ENCODE measurements at places on chromosomes 12 and 14.

- no peak for DNase-seq
Measured at GRCh38 chr12:77741974-77742517, 88.6 kb upstream of the NAV3 start.

DNA sequence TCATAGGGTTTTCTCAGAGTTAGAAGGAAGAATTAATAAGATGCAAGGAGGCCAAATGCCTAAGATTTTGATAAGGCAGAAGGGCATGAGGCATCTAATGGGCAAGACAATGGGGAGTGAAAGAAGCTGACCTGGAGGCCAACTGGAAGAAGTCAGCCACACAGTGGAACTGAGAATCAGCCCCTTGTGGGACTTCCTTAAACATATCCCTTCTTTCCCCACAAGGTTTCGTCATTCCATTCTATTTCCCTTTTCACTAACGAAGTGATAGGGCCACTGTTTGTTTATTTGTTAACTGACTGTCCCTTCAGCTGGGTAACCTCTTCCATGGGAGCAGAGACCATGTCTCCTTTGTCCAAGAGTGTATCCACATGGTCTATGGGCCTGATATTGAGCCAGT, 86.2 kb downstream of the HELB start:
- DNase-seq, result no peak

DNA sequence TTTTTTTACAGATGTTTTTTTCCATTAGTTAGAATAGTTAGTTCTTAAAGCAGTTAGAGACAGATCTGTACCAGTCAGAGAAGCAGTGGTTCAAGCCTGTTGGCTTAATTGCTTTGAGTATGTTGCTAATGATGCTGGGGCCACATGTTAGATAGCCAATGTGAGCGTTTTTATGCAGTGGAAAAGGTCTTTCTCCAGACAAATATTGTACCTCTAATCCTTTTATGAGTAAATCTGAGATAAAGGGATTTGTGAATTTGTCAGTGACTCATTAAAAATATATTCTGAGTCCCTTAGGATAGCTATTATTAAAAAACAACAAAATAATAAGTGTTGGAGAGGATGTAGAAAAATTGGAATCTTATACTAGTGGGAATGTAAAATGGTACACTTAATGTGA, 154.2 kb downstream of the MSRB3 start:
- no peak for DNase-seq

DNA sequence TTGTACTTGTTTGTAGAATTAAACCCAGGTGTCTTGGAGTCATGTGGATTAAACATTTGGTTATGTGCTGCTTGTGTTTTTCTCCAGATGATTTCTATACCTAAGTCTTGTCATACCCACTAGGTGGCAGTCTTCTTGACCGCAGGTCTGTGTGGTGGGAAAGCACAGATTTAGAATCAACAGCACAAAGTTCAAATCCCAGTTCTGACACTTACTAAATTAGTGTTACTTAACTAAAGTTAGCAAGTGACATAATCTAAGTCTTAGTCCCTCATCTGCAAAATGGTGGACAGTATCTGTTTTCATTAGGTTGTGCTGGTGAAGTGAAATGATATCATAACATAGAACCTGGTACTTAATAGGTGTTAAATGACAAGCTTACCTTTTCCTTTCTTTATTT, 151.0 kb upstream of the ARHGAP5 start:
- no peak for DNase-seq

- DNase-seq, result no peak
Measured at GRCh38 chr14:21103411-21103709, 2.5 kb downstream of the TMEM253 start.

GRCh38 chr12:69732088-69732487, 6.6 kb upstream of the RAB3IP start:
- DNase-seq, result no peak

GRCh38 chr14:85912141-85912540, 382.2 kb downstream of the FLRT2 start:
- no peak for DNase-seq

DNA sequence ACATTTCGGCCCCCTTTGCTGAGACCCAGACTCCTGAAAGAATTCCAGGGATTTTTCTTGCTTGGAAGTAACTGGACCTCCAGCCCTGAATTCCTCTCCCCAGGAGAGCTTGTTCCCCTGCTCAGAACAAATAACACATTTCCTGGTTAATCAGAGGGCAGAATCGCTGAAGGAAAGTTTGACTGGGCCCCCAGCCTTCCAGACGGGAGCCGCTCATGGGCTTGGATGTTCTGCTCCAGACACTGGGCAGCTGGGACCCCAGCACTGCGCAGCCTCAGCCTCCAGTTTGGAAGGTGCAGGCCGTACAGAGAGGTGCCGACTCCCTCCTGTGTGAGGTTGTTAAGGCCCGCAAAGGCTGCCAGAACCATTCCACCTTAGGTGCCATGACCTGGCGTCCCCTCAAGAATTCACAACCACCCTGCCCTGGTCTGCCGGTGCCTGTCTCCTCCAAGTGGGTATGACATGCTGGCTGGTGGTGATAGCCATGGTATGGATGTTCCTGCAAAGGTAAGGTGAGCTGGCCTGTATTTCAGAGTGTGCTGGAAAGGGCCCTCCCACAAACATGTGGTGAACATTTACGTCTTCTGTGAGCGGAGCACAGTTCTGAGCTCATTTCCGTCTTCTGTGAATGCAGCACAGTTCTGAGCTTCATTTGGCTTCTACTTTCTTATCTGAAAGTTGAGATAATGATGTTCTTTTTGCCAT, 5.1 kb upstream of the LTBP2 start:
- DNase-seq, result no peak

GRCh38 chr14:56394826-56395530, 184.6 kb upstream of the TMEM260 start:
- DNase-seq, result no peak

- no peak for DNase-seq
Measured at GRCh38 chr14:95948558-95948981, 71.9 kb downstream of the TUNAR start.

- DNase-seq, result no peak
Measured at GRCh38 chr12:32159925-32160324, 53.3 kb downstream of the BICD1 start.

DNA sequence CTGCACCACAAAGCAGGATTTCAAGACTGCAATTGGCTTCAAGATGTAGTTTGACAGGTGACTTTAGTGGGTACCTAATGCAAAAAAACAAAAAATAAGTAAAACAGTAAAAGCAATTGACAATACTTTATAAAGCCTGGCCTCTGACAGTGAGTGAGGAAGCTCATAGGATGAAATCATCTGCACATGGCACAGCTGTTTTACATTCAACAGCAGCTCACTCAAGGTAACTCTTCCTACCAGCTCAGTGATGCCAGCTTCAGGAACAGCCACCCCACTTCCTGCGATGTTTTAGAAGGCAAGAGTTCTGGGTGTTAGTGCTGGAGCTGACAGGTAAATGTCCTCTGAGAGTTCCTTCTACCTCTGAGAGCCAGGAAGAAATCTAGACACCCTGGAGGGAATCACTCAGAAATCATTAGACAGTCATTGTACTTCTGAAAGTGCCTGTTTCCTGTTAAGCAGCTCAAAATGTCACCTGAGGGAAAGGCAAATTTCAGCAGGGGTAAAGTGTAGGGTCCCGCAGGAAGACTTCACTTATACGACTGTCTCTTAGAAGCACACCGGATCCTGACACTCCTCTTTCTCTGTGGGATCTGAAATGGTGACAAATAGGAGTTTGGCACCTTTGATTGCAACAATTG, 99.9 kb downstream of the FOXN3 start:
- DNase-seq, result no peak

DNA sequence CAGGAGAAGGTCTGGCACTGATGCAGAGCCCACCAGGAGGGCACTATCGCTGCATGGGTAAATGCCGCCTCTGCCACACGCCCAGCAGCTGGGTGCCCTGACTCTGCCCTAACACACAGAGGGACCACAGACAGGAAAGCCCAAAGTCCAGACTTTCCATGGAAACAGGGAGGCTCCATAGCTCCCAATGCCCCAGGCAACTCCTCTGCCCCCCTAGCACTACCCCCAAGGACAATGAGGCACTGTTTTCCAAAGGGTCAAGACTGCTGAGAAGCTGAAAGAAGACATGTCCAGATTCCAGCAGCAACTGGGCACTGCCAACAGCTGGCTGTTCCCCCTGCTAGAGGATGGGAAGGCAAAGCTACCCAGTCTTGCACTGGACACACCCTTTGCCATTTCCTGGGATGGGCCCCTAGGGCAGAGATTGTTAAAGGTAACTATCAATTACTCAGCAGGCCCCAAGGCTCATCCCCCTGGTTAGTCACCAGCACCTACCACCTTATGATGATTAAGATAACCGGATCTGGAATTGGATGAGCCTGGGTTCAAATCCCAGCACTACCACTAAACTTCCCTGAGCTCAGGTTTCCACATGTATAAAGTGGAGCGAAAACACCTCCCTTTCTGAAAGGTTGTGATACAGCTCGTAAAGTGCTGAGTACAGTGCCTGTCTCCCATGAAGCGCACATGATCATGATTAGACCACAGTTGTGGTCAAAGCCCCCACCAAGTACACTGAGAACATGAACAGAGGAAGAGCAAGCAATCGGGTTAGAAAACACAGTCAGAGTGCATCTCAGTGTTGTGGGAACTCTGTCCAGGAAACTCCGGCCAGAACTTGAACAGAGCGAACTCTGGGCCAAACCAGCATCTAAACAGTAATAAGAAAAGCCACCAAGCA, 3.3 kb downstream of the PXN start:
- no peak for DNase-seq

DNA sequence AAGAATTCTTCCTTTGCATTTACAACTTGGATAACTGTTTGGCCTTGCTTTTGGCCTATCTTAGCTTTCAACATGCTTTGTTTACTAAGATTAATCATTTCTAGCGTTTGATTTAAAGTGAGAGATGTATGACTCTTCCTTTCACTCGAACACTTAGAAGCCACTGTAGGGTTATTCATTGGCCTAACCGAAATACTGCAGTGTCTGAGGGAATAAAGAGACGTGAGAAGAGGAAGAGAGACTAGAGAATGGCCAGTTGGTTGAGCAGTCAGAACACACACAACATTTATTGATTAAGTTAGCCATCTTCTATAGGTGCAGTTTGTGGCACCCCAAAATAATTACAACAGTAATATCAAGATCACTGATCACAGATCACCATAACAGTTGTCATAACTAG, 62.3 kb upstream of the CCDC175 start:
- no peak for DNase-seq

- no peak for DNase-seq
Measured at GRCh38 chr12:89348894-89349699, 3.2 kb downstream of the DUSP6 start.

DNA sequence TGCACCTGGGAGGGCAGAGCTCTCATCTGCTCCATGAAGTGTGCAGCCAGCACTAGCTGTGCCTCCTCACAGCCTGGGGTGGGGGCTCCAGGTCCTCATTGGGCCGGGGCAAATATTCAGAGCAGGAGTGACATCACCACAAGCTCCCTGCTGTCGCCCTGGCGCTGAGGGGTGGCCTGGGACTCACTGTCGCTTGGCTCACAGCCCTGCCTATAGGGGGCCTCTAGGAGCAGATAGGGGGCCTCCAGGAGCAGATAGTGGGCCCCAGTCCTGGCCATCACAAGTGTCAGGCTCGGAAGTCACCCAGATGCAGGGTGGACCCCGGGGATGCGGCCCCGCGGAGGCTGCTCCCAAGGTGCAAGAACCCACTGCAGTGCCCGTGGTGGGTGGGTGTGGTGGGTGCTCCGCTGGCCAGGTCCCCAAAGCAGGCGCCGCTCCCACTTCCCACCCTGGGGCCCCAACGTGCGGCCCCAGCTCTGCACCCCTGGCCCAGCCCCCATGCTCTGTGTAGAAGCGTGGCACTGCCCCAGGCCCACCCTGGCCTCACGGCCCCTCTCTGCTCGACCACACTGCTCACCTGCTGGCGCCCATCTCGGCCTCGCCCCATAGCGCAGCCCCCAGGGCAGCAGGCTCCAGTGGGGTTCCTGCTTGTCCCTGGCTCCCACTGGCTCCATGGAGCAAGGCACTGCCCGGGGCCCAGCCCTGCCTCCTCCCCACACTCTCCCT, 18.0 kb downstream of the SYNJ2BP start:
- DNase-seq, result no peak

DNA sequence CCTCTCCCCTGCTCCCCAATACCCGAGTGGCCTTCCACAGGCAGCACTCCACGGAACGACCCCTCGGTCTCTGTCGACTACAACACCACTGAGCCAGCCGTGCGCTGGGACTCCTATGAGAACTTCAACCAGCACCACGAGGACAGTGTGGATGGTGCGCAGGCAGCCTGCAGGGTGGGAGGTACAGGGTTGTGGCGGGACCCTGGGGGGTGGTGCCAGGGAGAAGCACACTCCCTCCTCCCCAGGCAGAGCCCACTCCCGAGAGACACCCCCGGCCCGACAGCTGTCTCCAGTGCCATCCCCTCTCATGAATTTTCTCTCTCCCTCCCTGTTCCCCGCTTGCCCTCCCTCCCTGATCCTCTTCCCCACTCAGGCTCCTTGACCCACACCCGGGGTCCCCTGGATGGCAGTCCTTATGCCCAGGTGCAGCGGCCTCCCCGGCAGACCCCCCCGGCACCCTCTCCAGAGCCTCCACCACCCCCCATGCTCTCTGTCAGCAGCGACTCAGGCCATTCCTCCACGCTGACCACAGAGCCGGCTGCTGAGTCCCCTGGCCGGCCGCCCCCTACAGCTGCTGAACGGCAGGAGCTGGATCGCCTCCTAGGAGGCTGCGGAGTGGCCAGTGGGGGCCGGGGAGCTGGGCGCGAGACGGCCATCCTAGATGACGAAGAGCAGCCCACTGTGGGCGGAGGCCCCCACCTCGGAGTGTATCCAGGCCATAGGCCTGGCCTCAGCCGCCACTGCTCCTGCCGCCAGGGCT, 9.0 kb downstream of the TNS2 start:
- no peak for DNase-seq

DNA sequence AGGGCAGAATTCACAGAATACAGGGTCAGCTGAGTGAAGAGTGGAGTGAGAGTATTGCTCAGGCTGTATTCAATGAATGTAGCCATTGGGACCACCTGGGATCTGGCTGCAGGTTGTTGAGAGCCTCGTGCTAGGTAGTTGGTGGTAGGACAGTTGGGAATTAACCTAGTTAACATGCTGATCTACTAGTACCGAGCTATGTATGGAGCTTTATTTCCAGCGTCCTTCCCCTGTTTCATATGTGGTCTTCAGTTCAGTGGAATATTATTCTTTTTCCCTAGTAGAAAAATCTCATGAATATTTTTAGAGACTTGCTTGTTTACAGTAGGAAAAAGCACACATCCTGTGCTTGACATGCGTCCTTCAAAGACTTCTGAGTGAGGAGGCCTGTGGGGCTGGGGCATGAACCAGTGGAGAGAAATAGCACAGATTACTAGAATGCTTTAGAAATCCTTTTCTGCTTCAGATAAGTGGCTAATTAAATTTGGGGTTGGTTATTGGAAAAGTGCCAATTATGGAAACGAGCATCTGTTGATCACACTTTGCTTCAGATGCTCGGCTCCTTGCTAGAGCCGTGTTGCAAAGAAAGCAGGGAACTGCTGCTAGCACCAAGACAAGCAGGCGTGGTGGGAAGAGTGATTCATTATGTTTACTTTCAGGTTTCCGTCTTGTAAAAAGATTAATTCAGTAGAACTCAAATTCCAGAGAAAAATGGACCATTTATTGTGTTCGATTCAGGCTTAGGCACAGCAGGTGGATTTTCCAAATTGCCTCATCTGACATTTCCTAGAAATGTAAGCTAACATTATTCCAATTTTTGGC, 53.6 kb downstream of the ARF6 start:
- peak; percentile 22 for DNase-seq

GRCh38 chr12:122825773-122826724, 9.2 kb upstream of the HIP1R start:
- DNase-seq, result peak; percentile 29

- peak; percentile 65 for DNase-seq
Measured at GRCh38 chr12:95674631-95675030, 115.9 kb downstream of the NTN4 start.

- no peak for DNase-seq
Measured at GRCh38 chr12:104485651-104486362, 29.1 kb downstream of the CHST11 start.

Measured in umbilical cord (tissue), 2 donors.